ENCODE measurements at places on chromosomes 7 and 10. TPM values are rescaled to one million over a fixed set of nuclear protein-coding genes. Genes with fewer than 3 reads are reported as not detected.

GRCh38 chr7:131858611-131859010 lies 302.2 kb upstream of the PODXL start:
- H3K4me1 ChIP-seq, result peaks cover 9% of the 10 kb centered on the region
- no peak for DNase-seq
- no peak overlapping the region for H3K4me3 ChIP-seq
- H3K36me3 ChIP-seq, result no peaks in the 10 kb centered on the region
- no peak overlapping the region for H3K27ac ChIP-seq

GRCh38 chr10:99832439-99832838 lies 50.0 kb downstream of the ABCC2 start:
- no peaks in the 10 kb centered on the region for H3K4me1 ChIP-seq
- H3K27ac ChIP-seq, result no peak overlapping the region
- no peaks in the 10 kb centered on the region for H3K27me3 ChIP-seq

Gene VWDE
- not detected for total RNA-seq

DNA sequence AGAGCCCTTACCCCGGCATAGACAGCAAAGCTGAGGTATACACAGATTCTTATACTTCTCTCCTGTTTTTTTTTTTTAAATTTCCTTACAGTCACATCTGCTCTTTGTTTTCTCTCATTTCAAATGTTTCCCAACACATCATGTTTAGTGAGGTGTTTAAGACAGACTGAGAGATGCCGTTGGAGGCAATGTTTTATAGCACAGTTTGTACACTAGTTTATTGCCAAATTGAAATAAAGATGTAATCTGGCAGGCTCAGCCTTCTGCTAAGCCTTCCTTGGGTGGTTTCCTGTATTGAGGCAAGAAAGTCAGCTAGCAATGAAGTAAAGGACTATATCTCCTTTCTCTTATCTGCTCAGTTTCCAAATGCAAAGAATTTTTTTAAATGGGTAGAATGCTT lies 393.4 kb downstream of the SORCS1 start:
- DNase-seq, result no peak
- no peaks in the 10 kb centered on the region for H3K4me1 ChIP-seq
- H3K27ac ChIP-seq, result no peak overlapping the region
- H3K4me3 ChIP-seq, result no peak overlapping the region
- H3K36me3 ChIP-seq, result no peaks in the 10 kb centered on the region
- H3K27me3 ChIP-seq, result no peaks in the 10 kb centered on the region

DNA sequence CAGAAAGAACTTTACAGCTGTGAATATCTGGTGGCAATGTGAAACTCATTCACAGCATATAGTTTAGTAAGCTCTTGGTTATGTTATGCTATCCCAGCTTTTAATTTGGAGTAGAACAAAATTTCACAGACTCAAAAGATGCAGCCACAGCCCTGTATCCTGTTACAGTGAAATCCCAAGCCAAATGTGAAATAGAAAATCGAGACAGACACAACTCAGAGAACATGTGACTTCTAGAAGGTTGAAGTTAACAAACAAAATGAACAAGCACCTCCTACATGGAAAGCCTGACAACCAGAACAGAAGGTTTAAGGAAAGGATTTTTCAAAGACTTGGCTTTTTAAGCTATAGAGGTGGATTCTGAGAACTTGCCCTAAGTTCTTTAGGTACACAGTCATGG lies 39.6 kb downstream of the JAZF1 start:
- H3K27me3 ChIP-seq, result no peaks in the 10 kb centered on the region
- DNase-seq, result no peak
- H3K4me3 ChIP-seq, result no peak overlapping the region
- no peak overlapping the region for H3K27ac ChIP-seq
- peaks cover 61% of the 10 kb centered on the region for H3K4me1 ChIP-seq

DNA sequence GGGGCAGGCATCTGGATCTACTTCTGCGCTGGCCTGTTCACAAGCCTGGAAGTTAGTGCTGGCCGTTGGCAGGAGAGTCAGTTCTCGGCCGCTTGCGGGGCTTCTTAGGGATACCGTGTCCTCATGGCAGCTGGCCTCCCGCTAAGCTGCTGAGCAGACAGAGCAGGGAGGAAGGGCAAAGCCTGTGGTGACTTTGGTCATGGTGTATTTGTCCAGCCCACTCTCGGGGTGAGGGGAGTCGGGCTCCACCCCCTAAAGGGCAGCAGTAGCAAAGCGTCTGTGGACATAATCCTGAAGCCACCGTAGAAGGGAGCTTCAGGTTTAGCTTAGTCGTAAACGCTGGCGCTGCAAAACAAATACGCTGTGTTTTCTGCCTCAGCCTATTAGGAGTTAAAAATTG lies 12.2 kb downstream of the UBE3C start:
- no peak overlapping the region for H3K27ac ChIP-seq
- no peak overlapping the region for H3K4me3 ChIP-seq
- H3K36me3 ChIP-seq, result no peaks in the 10 kb centered on the region
- peak; percentile 47 for DNase-seq

DNA sequence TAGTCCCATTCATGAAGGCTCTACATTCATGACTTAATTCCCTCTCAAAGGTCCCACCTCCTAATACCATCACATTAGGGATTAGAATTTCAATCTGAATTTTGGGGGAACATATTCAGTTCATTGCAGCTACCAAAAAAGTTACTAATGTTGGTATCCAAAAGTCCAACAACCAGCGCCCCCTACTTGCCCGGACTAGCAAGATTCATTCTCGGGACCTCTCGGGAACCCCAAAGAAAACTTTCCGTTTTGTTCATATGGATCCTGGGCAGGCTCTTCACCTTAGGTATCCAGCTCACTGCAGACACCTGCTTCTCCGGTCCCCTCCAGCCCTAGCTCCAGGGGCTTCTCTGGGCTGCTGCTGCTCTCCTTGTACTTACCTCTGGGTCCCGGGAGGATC lies 8.9 kb upstream of the GRK5 start:
- no peaks in the 10 kb centered on the region for H3K36me3 ChIP-seq
- H3K4me3 ChIP-seq, result no peak overlapping the region
- H3K27me3 ChIP-seq, result peaks cover 4% of the 10 kb centered on the region
- no peak for DNase-seq

Gene POLR2J
- total RNA-seq, result 58.7 TPM

DNA sequence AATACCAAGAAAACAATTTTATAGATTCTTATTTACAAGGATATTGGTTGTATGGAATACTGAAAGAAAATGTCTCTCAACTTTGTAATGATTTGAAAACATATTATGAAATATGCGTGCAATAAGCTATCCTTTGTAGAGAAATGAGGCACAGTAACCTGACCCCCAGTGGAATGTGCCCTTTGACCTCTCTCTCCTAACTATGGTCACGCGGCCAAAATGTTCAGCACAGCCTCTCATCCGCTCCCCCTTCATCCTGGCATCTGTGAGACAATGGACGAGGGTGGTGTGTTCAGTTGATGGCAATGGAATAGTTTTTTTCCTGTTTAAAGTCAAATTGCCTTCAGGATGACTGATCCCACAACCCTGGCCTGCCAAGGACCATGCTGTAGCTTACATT lies 13.3 kb downstream of the BEND7 start:
- H3K27me3 ChIP-seq, result no peaks in the 10 kb centered on the region
- peaks cover 8% of the 10 kb centered on the region for H3K4me1 ChIP-seq
- peaks cover 19% of the 10 kb centered on the region for H3K36me3 ChIP-seq
- H3K4me3 ChIP-seq, result no peak overlapping the region

DNA sequence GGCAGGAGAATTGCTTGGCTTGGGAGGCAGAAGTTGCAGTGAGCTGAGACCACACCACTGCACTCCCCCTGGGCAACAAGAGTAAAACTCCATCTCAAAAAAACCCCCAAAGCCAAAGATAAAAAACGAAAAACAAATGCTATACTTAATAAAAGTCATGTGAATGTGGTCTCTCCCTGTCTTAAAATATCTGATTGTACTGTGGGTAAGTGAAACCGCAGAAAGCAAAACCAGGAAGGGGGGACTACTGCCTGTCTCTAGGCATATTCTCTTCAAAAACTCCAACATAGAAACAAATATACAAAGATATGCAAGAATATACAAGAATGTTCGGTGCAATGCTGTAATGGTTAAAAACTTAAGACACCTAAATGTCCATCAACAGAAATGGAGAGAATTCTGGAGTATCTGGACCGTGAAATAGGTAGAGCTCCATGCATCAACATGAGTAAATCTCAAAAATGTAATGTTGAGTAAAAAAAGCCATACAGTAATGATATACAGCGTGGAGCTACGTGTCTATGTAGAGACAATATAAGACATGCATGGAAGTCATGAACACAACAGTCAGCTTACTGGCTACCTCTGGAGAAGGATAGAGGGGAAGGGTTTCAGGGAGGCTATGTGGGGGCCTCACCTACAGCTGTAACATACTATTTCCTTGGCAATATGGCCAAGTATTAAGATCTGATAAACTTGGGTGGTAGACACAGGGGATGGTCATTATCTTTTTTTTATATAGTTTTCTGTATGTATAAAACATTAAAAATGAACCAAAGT lies 2.1 kb downstream of the ZNF394 start:
- H3K27me3 ChIP-seq, result no peaks in the 10 kb centered on the region
- H3K36me3 ChIP-seq, result peaks cover 9% of the 10 kb centered on the region
- H3K4me1 ChIP-seq, result peaks cover 31% of the 10 kb centered on the region

Gene OR2A1
- total RNA-seq, result not detected

- no peak overlapping the region for H3K27ac ChIP-seq
- H3K4me1 ChIP-seq, result peaks cover 10% of the 10 kb centered on the region
- H3K36me3 ChIP-seq, result no peaks in the 10 kb centered on the region
- DNase-seq, result no peak
- peaks cover 9% of the 10 kb centered on the region for H3K27me3 ChIP-seq
- H3K4me3 ChIP-seq, result no peak overlapping the region
Measured at GRCh38 chr10:7152341-7152740, 258.5 kb downstream of the SFMBT2 start.

DNA sequence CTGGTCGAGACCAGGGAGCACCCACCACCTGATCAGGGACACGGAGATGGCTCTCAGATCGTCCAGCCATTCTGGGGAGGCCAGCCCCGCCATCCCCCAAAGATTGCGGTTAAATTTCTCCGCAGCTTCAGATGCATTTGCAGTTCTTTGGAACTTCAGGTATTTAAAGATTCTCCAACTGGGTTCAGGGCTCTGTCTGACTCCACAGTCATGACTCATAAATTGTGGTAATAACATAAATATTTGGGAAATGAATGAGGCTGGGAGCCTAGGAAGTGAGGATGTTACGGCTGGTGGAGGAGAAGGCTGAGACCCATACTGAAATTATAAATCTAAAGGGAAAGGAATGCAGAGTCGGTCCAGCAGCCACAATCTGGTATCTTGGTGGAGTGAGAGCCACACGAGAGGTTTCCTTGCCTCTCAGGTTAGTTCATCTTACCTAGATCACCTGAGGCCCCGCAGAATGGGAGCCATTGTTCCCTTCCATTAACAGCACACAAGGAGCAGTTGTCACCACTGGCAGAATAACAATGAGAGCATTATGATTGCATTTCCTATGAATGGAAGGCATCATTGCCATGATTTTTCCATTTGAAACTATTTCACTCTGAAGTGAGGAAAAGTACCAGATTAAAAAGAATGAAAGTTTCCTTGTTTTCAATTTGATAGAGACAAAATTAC lies 26.7 kb upstream of the DNAJB6 start:
- no peak for DNase-seq
- H3K36me3 ChIP-seq, result no peaks in the 10 kb centered on the region
- H3K4me1 ChIP-seq, result no peaks in the 10 kb centered on the region
- no peak overlapping the region for H3K27ac ChIP-seq
- H3K27me3 ChIP-seq, result no peaks in the 10 kb centered on the region

Gene ENTPD1
- 11.2 TPM for total RNA-seq

- no peaks in the 10 kb centered on the region for H3K27me3 ChIP-seq
- H3K4me1 ChIP-seq, result peaks cover 36% of the 10 kb centered on the region
- H3K27ac ChIP-seq, result peak overlapping the region; percentile 42
- H3K36me3 ChIP-seq, result peaks cover 41% of the 10 kb centered on the region
- peak; percentile 70 for DNase-seq
Measured at GRCh38 chr7:6160191-6160623, 112.2 kb downstream of the CYTH3 start.

DNA sequence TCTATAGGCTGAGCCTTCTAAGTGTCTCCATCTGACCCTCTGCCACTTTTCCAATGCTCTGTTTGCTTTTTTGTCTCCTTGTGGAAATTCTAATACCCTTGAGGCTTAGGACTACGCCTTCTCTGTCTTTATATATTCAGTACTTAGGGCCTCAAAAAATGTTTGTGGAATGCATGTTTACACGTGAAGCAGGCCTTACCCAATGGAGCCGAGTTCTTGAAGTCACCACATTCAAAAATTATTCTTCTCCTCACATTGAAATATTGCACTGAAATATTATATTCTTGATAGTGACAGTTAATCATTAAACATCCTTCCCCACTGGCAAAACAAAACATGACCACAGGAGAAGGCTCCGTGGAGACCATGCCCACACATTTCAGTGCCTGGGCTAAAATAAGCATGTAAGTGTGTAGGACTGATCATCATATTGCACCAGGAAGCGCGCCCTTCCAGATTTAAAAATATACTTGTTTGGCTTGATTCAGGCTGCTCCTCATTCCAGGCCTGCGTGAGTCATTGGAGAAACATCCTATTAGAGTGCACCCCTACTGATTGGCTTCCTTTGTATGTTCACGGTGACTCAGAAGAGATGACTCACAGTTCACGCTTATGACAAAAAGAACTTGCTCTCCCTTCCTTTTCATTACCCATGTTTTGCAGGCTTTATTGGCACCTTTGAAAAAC lies 307.4 kb upstream of the AOAH start:
- H3K4me3 ChIP-seq, result no peak overlapping the region
- peak overlapping the region; percentile 81 for H3K27ac ChIP-seq

Gene BCCIP
- 46.4 TPM for total RNA-seq

GRCh38 chr7:6730343-6730633 lies 23.5 kb upstream of the ZNF12 start:
- H3K4me1 ChIP-seq, result peaks cover 17% of the 10 kb centered on the region
- DNase-seq, result no peak
- H3K4me3 ChIP-seq, result peak overlapping the region; percentile 98
- H3K27me3 ChIP-seq, result no peaks in the 10 kb centered on the region
- peaks cover 32% of the 10 kb centered on the region for H3K36me3 ChIP-seq

Gene ZNF487
- total RNA-seq, result 3.1 TPM

GRCh38 chr10:30750971-30751677 lies 121.6 kb upstream of the LYZL2 start:
- H3K36me3 ChIP-seq, result no peaks in the 10 kb centered on the region
- H3K27me3 ChIP-seq, result no peaks in the 10 kb centered on the region
- DNase-seq, result no peak
- peaks cover 8% of the 10 kb centered on the region for H3K4me1 ChIP-seq

Gene ZNF727
- 2.5 TPM for total RNA-seq

DNA sequence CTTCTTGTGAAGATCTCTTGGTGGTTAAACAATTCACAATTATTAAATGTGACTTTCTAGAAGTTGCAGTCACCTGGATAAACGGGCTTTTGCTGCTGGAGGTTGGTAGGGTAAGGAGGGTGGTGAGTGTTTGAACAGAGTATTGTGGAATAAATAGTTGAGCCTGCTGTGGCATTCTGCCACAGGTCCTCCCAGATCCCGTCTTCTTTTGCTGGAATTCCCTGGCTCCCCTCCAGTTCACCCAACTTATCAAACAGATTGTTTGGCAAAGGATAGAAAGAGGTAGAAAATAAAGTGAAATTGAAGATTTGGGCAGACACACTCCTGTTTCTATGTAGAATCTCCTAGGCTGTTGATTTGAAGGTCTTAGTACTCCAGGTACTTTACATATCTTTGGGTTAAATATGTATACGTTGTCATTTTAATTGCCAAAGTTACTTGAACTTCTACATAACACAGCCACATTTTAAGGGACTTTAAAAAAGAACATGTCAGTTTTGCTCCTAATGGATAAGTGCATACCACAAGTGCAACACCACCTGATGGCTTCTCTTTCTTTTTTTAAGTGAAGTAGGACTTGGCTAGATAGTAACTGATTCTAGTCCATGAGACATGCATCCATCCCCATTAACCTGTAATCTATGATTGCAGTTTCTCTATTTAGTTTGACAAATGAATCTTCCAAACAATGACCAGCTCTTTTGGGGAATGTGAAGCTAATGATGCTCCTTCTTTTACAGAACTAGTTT lies 83.0 kb downstream of the ARL4A start:
- H3K4me3 ChIP-seq, result no peak overlapping the region
- no peak for DNase-seq
- peaks cover 25% of the 10 kb centered on the region for H3K4me1 ChIP-seq
- no peaks in the 10 kb centered on the region for H3K27me3 ChIP-seq
